ENCODE measurements at places on chromosomes 7 and 10.

DNA sequence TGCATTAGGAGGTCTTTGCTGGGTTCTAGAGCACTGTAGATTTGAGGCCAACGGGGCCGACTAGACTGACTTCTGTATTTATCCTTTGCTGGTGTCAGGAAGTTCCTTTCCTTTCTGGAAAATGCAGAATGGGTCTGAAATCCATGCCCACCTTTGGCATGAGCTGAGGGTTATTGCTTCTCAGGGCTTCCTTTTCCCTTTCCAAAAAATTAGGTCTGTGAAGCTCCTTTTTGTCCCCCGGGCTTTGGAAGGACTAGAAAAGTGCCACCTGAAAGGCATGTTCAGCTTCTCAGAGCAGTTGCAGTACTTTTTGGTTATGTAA is 675 bp downstream of the IL6 start:
- DNase-seq, result no peak

GRCh38 chr10:9545073-9545472 is 1472.6 kb upstream of the CELF2 start:
- DNase-seq, result no peak

DNA sequence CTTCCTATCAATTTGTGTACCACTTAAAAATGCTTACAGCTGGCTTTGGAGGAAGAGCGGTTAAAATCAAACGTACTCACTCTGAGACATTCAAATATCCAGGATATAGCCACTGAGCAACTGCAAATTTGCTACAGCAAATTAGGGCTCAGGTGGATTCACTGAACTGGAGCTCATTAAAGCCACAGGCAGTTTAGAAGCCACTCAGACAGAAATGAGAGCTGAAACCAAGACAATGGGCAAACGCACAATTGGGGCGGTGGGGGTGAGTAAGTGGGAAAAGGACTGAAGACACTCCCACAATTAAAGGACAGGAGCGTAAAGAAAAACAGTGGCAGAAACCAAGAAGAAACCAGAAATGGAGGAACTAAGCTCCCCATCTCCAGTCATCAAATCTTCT is 20.5 kb downstream of the MPP7 start:
- DNase-seq, result no peak

- DNase-seq, result no peak
Observed at GRCh38 chr7:80791509-80791929, 127.3 kb downstream of the SEMA3C start.

DNA sequence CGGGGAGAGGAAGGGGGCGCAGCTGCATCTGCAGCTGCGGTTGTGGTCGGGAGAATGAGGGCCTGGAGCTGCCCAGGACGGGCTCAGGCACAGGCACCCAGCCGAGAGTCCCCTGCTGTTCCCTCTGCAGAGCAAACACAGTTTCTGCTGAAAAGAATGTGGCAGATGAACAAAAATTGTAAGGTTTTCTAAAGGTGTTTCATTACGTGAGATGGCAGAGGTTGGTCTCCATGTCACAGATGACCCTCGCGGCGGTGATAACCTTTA is 456.2 kb downstream of the DNAJB6 start:
- DNase-seq, result no peak

DNA sequence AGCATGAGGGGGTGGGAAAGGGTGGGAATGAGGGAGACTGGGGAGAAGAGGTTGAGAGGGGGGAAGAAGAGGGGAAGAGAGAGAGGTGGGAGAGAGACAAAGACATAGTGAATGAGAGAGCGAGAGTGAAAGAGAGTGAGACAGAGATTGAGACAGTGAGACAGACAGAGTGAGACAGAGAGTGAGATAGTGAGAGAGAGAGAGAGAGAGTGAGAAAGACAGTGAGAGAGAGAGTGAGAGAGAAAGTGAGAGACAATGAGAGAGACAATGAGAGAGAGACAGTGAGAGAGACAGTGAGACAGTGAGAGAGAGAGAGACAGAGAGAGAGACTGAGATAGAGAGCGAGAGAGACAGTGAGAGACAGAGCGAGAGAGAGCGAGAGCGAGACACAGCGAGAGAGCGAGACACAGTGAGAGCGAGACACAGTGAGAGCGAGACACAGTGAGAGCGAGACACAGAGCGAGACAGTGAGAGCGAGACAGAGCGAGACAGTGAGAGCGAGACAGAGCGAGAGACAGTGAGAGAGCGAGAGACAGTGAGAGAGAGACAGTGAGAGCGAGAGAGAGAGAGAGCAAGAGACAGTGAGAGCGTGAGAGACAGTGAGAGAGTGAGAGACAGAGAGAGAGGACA is 10.1 kb downstream of the TMEM243 start:
- DNase-seq, result no peak

GRCh38 chr7:144713850-144714249 is 122.0 kb downstream of the TPK1 start:
- DNase-seq, result no peak

- no peak for DNase-seq
Observed at GRCh38 chr7:36210291-36210922, 57.4 kb downstream of the EEPD1 start.

DNA sequence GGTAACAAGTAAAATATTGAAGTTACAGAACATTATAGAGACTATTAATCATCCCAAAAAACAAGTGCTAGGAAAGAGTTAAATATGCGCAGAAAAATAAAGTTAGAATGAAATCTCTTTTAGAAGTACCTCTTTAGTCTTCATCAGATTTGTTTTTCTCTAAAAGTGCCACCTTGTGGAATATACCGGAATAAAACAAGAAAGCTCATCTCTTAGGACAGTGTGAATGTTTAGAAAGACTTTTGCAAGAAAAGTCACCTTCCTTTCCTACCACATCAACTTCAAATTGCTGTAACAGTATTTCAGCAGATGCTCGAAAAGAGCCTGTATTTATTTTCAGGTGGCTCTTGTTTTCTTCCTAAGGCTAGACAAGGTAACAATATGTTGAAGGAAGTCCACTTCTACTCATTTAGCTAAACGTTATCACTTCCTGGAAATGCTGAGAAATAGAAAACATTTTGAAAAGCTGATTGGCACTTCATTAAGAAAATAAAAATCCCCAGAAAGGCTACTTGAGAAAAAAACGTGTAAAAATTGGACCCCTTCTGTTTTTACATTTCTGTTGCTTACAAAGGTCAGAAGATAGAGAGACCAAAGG is 19.8 kb upstream of the FAM133B start:
- no peak for DNase-seq

- peak; percentile 44 for DNase-seq
Observed at GRCh38 chr10:72087392-72087968, 871 bp downstream of the SPOCK2 start.

DNA sequence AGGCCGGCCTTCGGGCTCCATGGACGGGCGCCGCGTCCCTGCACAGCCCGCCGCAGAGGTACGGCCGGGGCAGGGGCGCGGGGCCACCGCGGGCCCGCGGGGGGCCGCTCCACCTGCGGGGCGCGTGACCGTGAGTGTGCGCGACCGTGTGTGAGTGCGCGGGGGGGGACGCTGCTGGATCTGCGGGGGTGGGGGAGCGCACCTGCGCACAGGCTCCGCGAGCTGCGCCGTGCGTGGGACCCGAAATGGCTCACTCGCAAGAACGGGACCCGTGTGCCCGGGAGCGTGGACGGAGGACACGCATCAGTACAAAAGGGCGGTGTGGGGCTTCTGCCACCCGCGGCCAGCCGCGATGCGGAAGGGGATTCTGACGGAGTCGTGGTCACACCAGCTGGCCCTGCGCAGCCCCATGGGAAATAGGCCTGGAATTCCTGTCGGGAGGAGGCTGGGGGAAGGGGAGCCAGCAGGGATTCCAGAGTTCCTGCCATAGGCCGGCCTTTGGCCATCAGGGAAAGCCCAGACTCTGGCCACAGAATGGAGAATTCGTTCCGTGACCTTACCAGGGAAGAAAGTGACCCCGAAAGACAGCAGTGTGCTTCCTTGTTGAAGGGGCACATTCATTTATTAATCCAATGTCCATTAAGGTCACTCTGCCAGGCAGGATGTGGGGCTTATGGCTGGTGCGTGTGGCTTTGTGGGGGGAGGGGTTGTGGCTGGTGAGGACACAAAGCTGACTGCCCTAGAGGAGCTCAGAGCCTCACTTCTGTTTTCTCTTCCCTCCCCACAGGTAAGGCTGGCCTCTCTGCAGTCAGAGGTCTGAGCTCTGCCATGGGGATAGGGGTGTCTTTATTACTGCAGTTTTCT is 494 bp downstream of the REPIN1 start:
- DNase-seq, result peak; percentile 93

- no peak for DNase-seq
Observed at GRCh38 chr10:61845196-61845949, 56.1 kb upstream of the ARID5B start.

GRCh38 chr10:131982185-131982756 is 548 bp upstream of the BNIP3 start:
- DNase-seq, result peak; percentile 36

- DNase-seq, result no peak
Observed at GRCh38 chr7:31815796-31816195, 128.8 kb downstream of the PPP1R17 start.

GRCh38 chr7:9681284-9681683 is 1247.9 kb downstream of the NXPH1 start:
- DNase-seq, result no peak

- DNase-seq, result no peak
Observed at GRCh38 chr7:149715476-149715875, 57.9 kb downstream of the ZNF467 start.

DNA sequence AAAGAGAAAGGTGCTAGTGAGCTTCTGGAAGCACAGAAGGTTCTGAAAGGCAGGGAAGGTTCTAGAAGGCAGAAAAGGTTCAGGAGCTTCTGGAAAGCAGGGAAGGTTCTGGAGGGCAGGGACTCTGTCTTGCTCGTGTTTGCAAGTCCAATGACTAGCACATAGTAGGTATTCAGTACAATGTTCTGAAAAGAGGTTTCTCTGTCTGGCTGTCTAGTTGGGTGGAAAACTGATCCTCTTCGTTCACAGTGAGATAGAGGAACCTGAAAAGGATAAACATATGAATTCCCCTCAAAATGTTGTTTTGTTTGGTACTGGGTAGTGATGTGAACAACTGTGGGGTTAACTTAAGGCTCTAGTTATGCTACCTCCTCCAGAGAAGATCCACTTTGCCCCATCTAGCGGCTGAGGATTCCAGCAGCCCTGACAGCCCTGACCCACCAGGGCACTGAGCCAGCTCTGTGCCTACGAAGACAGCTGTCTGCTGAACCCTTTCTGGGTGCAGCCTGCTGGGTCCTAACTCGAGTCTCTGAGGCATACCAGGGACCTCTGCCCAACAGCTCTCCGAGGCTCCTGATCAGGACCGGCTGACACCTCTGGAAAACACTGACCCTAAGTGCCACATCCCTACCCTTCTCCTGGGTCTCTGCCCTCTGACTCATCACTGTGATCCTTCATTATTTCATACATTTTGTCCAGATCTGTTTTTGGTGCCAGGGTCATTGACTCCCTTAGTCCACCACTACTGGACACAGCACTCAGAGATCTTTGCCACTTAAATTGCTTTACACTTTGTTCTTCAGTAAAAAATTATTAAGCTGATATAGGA is 15.4 kb downstream of the PTPRN2 start:
- no peak for DNase-seq

DNA sequence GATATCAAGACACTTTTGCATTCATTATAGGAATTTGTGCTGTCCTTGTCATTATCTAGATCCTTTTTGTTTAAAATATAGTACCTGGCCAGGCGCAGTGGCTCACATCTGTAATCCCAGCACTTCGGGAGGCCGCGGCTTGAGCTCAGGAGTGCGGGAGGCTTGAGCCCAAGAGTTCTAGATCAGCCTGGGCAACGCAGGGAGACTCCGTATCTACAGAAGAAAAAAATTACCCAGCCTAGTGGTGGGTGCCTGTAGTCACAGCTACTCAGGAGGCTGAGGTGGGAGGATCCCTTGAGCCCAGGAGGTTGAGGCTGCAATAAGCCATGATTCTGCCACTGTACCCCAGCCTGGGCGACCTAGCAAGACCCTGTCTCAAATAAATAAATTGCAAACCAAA is 621 bp upstream of the MORN4 start:
- no peak for DNase-seq

- peak; percentile 80 for DNase-seq
Observed at GRCh38 chr10:96586419-96587263, at the start of gene TM9SF3. Gene TM9SF3, minus strand, starts transcription at chr10:96587012. Its CDS starts 177 bp downstream, at chr10:96586835.

GRCh38 chr10:92419740-92420545 is 129.0 kb downstream of the MARCHF5 start:
- no peak for DNase-seq

DNA sequence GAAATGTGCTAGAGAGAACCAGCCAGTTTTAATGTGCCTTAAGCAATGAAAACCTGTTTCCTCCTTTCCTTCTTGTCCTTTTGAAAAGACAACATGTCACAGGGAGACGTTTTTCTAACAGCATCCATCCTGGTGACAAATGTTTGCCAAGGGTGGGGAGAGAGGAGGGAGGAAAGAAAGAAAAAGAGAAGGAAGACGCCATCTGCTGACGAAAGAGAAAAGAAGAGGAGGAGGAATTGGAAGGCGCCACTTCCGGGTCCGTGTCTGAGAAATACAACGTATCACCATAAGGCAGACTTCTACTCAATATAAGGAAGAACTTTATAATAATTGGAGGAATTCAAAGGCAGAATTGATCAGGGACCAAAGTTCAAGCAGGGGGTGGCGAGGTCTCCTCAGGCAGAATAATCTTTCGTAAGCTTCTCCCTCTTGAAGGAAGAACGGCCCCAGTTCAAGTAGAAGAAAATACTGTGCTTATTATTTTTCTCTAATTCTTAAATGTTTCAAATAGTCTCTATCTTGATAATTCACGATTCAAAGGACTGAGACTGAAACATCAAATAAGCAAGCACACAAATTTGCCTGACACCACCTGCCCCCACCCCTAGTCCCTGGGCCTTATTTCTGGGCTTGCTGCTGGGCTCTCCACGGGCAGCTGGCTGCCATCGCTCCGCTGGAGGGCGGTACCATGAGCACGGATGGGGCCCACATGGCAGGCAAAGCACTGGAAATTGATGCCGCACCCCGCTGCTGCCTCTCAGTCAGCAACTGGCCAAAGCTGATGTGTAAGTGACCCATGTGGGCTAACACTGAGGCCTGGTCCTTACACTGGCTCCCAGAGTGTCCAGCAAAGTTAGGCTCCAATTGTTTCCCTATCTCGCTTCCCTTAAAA is 273.7 kb upstream of the KLF14 start:
- DNase-seq, result no peak

DNA sequence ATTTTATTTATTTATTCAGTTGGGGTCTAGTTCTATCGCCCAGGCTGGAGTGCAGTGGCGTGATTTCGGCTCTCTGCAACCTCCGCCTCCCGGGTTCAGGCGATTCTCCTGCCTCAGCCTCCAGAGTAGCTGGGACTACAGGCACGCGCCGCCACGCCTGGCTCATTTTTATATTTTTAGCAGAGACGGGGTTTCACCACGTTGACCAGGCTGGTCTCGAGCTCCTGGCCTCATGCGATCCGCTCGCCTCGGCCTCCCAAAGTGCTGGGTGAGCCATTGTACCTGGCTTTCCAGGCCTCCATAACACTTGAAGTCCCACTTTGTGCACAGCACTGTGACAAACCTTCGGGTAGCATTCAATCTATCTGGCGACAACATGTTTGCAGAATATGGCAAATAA is 1.0 kb upstream of the DCLRE1C start:
- no peak for DNase-seq

GRCh38 chr7:131689662-131690234 is 133.3 kb upstream of the PODXL start:
- DNase-seq, result no peak

DNA sequence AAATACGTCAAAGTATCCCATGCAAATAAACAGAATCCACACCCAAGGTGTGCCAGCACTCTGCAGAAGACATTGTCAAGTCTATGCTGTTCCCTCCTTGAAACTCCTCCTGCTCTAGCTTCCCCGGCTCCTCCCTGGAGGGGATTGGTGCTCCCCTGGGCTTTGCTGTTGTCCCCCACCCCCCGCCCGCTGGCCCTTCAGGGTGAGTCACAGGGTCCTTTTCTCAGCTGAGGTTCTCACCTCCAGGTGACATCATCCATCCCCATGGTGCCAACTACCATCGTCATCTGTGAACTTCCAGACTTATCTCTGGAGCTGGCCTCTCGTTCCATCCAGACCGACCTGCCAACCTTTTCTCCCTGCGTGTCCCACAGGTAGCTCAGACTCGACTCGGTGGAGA is 77.0 kb downstream of the ITIH5 start:
- DNase-seq, result no peak
